Activated CD8-positive, alpha-beta T cell treated with anti-CD3 and anti-CD28 coated beads for 36 hours (primary cell): ENCODE measurements at places on chromosomes 11 and 22. TPM values are rescaled to one million over a fixed set of nuclear protein-coding genes. Genes with fewer than 3 reads are reported as not detected.
A peak's percentile ranks its signal among the peaks of the same experiment; 100 is the strongest.

Gene C11orf87
- total RNA-seq = not detected

Gene SDHD
- 100 TPM for total RNA-seq

Gene CCDC73
- not detected for total RNA-seq

Gene C11orf71
- 6.4 TPM for total RNA-seq

Gene PARVA
- total RNA-seq = not detected

DNA sequence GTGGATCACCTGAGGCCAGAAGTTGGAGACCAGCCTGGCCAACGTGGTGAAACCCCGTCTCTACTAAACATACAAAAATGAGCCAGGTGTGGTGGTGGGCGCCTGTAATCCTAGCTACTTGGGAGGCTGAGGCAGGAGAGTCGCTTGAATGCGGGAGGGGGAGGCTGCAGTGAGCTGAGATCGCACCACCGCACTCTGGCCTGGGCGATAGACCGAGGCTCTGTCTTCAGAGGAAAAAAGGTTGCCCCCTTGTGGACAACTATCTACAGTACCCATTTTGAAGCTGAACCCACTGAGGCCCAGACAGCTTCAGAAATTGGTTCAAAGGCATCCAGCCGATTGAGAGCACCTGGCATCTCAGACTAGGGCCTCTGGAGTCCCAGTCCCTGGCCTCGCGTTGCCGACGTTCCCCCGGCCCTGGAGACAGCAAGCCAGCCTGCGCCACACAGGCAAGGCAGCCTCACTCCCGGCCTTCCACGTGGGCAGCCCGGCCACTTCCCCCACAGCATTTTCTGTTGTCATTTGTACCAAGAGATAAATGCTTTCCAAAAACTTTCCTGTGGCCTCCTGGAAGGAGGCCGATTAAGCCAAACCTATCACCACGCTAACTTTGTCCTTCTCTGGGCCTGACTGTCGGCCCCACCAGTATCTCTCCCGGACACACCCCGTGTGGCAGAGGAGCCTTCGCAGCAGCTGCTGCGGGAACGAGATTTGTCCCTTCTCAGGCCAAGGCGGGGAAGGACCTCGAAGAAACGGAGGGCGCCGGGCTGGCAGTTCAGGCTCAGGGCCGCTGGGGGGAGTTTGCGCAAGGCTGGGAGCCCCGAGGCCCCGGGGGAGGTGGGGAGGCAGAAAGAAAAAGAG lies 82.8 kb downstream of the FLI1 start:
- peak; percentile 47 for DNase-seq

DNA sequence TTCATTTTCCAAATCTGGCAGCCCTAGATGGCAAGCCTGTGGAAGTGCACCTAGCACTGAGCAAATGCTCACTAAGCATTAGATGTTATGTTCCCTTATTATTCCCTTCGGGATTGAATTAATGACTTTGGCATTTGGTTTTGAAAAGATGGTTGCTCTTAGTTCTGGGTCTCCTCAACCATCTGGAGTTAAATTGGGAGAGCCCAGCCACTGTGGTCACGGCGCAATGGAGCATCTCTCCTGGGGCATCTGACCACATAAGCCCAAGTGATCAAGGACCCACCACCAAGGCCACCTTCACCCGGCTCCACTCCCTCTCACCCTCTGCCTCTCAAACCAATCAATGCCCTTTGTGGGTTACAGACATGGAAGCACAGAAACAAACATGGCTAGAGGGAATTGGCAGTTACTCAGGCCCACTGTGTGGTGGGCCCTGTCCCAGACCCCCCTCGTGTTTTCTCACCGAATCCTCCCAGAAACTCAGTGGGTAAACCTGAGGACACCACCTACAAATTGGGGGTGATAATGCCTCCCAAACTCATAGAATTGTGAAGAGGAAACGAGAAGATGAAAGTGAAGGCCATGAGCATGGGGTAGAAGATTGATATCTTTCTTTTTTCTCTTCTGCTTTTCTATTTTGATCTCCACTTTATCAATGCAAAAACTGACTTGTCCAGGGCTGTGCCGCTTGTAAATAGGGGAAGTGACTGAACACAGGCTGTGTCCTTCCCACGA lies 52.2 kb downstream of the IRAG1 start:
- no peak for DNase-seq

GRCh38 chr11:2303627-2304505 lies 2.1 kb downstream of the TSPAN32 start:
- DNase-seq = no peak

DNA sequence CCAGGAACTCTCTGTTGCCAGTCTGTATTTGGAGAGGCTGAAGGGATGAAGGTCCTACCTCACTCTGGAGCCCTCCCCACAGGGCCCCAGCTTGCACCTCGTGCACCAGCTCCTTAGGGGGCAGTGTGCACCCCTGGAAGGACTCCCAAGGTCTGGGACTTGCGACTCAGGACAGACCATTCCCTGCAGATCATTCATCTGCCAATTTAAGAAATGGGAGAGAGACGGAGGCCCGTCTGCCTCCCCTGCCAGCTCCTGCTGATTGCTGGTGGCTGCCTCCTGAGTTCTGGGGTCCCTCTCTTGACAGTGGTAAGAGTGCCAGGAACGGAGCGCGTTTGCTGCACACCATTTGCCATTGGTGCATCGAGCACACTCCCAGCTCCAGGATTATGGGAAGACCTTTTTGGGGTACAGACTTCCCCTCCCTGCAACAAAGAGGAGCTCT lies 27.4 kb upstream of the MALAT1 start:
- no peak for DNase-seq

GRCh38 chr11:61018059-61018458 lies 46.6 kb downstream of the CD6 start:
- peak; percentile 47 for DNase-seq

DNA sequence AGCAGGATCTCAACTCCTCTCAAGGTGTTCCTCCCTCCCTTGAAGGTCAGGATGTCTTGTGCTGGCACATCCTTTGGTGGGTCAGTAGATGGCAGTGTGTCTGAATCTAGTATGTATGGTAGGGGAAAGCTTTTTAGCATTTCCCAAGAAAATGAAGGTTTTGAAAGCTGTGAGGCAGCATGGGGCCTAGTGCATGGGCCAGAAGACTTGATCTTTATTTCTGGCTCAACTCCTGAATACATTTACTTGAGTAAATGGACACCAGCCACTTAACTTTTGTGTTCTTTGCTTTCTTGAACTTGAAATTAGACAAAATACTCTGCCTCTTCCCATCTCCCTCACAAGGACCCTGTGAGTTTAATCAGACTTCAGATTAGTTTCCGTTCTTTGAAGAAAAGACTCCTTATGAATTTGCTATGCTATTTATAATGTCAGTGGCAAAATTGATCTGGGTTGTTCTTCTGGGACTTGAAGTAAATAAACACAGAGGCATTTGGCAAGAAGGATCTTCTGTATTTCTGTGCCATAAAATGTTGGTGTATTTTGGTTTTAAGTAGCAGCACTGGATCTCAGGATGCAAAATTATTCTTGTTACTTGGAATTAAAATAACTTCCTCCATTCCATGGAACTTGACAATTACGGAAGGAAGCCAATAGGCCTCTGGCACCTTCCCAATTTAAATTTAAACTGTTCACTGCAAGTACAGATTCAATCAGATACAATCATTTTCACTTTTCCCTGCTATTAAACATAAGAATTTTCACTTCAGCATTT lies 288.8 kb downstream of the CASP12 start:
- DNase-seq = peak; percentile 29

DNA sequence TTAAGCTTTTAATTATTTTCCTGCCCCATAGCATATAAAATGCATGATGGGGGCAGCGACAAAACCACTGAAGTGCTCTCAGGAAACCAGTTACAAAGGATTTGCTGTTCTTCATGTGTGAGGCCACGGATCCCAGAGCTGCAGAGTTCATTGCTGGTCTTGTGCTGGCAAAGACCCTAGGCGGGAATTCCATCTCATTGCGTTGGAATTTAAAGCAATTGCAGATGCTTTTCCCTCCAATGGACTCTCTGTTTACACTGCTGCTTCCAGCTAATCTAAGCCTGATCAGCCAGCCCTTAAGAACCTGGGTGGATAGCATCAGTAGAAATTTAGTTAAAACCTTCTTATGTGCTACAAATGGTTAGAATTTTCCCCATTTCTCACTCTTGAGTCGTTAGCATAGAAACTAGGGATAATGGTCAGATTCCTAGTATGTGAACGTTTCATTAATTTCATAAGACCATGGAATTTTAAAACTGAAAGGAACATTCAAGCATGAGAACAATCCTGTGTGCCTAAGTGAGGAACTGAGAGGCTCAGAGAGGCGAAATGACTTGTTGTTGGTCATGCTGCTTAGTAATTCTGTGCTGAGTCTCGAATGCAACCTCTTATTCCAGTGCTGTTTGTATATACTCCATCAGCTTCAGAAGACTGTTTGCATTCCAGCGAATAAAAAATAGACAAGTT lies 36.1 kb upstream of the ADSL start:
- DNase-seq = no peak

- peak; percentile 80 for DNase-seq
These were observed 38.1 kb downstream of the LMO1 start for GRCh38 chr11:8225589-8226036.

GRCh38 chr11:123082977-123083376 lies 21.0 kb upstream of the HSPA8 start:
- no peak for DNase-seq

- DNase-seq = no peak
These were observed 33.9 kb upstream of the RIC3 start for GRCh38 chr11:8202516-8203413.
